ENCODE measurements at places on chromosomes 5 and 9.

GRCh38 chr5:167889276-167889675 lies 402.2 kb upstream of the WWC1 start:
- DNase-seq, result no peak
- no peak overlapping the region for H3K27ac ChIP-seq
- H3K27me3 ChIP-seq, result no peaks in the 10 kb centered on the region

- no peak for DNase-seq
- H3K4me1 ChIP-seq, result no peaks in the 10 kb centered on the region
- no peaks in the 10 kb centered on the region for H3K36me3 ChIP-seq
- no peak overlapping the region for H3K4me3 ChIP-seq
These were observed 8.9 kb downstream of the PITX1 start for GRCh38 chr5:135024956-135025729.

DNA sequence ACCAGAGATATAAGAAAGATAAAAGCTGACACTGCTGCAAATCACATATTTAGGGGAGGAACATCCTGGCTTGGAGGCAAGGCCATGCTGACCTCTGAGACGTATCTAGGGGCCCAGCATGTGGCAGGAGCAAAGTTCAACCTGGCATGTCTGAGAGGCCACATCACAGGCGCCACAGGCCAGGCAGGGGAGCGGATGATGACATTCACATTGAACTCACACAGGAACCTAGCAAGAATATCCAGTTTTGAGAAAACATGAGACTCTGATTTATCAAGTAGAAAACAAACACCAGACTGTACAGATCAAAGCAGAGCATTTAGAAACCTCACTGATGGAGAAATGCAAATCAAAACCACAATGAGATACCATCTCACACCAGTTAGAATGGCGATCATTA lies 64.2 kb upstream of the STK32A start:
- H3K27me3 ChIP-seq, result no peaks in the 10 kb centered on the region
- H3K4me3 ChIP-seq, result no peak overlapping the region
- H3K4me1 ChIP-seq, result no peaks in the 10 kb centered on the region
- no peaks in the 10 kb centered on the region for H3K36me3 ChIP-seq

GRCh38 chr9:111658943-111659342 lies 2.5 kb upstream of the GNG10 start:
- H3K27ac ChIP-seq, result no peak overlapping the region
- H3K4me3 ChIP-seq, result no peak overlapping the region
- H3K36me3 ChIP-seq, result no peaks in the 10 kb centered on the region
- H3K27me3 ChIP-seq, result no peaks in the 10 kb centered on the region
- H3K4me1 ChIP-seq, result peaks cover 21% of the 10 kb centered on the region
- DNase-seq, result no peak

DNA sequence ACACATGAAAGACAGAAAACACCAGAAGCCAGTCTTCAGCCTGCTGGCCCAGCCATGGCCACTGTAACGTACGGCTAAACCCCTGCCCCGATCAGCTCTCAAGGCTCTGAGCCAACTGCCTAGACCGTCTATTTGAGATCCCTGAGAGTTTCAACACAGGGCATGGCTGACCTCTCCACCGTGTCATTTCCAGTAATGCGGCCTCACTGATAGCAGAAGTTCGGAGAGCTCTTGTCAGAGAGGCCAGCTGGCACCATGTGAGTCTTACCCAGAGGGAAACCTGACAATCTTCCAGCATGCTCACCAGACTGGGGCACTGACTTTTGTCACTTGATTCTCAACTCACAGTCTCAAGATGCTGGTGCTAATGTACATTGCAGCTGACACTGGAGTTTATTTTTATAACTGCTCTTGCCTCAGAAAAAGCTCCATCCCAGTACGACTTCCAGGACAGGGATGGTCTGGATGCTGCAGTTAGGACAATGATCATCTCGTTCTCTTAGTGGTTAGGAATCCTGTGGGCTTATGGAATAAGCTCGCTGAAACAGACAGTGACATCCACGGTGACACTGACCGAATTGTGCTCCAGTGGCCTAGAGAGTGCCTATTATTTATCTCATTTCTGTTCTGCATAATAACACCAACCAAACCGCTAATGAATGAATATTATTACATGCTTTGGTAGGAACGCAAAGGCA lies 372.7 kb downstream of the ICE1 start:
- no peaks in the 10 kb centered on the region for H3K36me3 ChIP-seq
- no peaks in the 10 kb centered on the region for H3K27me3 ChIP-seq
- H3K4me3 ChIP-seq, result no peak overlapping the region
- H3K4me1 ChIP-seq, result no peaks in the 10 kb centered on the region
- no peak overlapping the region for H3K27ac ChIP-seq

DNA sequence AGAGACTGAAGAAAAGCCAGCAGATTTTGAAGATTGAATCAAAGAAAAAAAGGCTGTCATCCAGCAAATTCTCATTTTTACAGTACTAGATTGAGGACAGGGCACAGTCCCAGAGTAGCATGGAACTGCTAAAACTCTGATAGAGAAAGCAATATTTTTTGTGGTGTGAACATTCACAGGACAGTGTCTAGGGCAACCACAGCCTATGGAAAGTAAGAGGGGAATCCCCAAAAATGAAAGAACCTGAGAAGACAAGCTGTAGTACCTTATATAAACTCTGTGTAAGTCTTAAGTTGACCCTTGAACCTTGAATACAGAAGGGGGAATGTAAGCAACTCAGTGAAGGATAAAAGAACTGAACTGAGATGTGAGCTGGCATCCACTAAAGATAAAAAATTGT lies 540.3 kb downstream of the HINT1 start:
- H3K36me3 ChIP-seq, result no peaks in the 10 kb centered on the region
- H3K27me3 ChIP-seq, result no peaks in the 10 kb centered on the region
- no peak overlapping the region for H3K4me3 ChIP-seq
- H3K27ac ChIP-seq, result no peak overlapping the region

- H3K4me3 ChIP-seq, result no peak within 1 kb of the TSS
- peak; percentile 13 for DNase-seq
- peaks cover 13% of the 10 kb centered on the region for H3K27me3 ChIP-seq
- H3K27ac ChIP-seq, result no peak within 1 kb of the TSS
- H3K36me3 ChIP-seq, result no peaks in the 10 kb centered on the region
- no peaks in the 10 kb centered on the region for H3K4me1 ChIP-seq
These were observed at the start of gene PCDHB15 for GRCh38 chr5:141245250-141245717. PCDHB15 (plus strand) TSS chr5:141245395; CDS start chr5:141245579, 184 bp downstream.

DNA sequence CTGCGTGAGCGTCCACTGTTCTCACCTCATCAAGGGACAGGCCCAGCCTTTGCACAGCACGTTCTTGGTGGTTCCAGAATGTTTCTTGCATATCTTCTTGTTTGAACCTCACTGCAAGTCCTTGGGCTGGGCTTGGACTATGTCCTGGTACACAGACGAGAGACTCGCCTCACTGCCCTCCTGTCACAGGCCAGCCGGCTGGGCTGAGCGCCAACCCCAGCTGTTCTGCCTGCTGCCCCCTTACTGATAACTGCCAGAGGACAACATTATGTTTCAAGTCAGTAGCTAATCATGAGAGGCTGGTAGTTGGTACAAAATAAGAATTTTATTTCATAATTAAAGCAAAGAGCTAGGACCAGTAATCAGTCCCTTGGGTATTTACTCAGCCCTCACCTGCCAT lies 52.8 kb upstream of the LRRTM2 start:
- no peaks in the 10 kb centered on the region for H3K27me3 ChIP-seq
- no peaks in the 10 kb centered on the region for H3K4me1 ChIP-seq
- peaks cover 79% of the 10 kb centered on the region for H3K36me3 ChIP-seq

- H3K4me3 ChIP-seq, result no peak overlapping the region
- H3K27me3 ChIP-seq, result no peaks in the 10 kb centered on the region
- no peak overlapping the region for H3K27ac ChIP-seq
- no peaks in the 10 kb centered on the region for H3K4me1 ChIP-seq
These were observed 131.6 kb downstream of the EBF1 start for GRCh38 chr5:158968150-158968549.

- peaks cover 2% of the 10 kb centered on the region for H3K4me1 ChIP-seq
- H3K4me3 ChIP-seq, result no peak overlapping the region
- no peaks in the 10 kb centered on the region for H3K27me3 ChIP-seq
These were observed 26.5 kb downstream of the MRPS27 start for GRCh38 chr5:72293495-72294055.

DNA sequence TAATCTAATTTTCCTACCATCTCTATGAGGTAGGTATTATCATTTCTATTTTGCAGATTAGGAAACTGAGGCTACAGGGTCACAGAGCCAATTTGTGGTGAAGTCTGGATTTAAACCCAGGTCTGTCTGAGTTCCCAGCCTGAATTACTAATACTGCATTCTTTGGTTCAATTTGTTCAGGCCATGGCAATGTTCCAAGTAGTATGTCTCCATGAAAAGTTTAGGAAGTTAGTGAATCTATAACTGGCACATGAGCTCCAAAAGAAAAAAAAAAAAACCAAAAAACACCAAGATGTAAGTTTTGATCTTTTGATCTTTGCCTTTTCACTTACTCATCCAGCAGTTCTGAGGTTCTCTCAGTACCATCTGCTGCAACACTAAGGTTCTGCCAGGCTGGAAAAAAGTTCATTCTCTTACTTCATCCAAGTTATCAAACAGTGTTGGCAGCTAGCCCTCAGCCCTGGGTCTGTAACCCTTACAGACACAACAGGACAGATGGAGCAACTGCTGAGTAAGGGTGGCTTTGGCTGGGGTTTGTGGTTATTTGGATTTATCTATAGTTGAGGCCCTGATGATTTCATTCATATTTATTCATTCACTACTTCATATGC lies 4.4 kb upstream of the TMEM268 start:
- peaks cover 4% of the 10 kb centered on the region for H3K36me3 ChIP-seq
- H3K4me1 ChIP-seq, result peaks cover 19% of the 10 kb centered on the region
- H3K27ac ChIP-seq, result no peak overlapping the region
- no peaks in the 10 kb centered on the region for H3K27me3 ChIP-seq

- no peak overlapping the region for H3K27ac ChIP-seq
- H3K27me3 ChIP-seq, result peaks cover 63% of the 10 kb centered on the region
- peak overlapping the region; percentile 6 for H3K4me3 ChIP-seq
- H3K4me1 ChIP-seq, result no peaks in the 10 kb centered on the region
- no peak for DNase-seq
These were observed 449 bp upstream of the ADCY2 start for GRCh38 chr5:7395432-7395946.

- no peak overlapping the region for H3K4me3 ChIP-seq
- no peaks in the 10 kb centered on the region for H3K4me1 ChIP-seq
- H3K27me3 ChIP-seq, result no peaks in the 10 kb centered on the region
- H3K27ac ChIP-seq, result no peak overlapping the region
- H3K36me3 ChIP-seq, result no peaks in the 10 kb centered on the region
These were observed 12.7 kb upstream of the FGF1 start for GRCh38 chr5:142698447-142699183.

DNA sequence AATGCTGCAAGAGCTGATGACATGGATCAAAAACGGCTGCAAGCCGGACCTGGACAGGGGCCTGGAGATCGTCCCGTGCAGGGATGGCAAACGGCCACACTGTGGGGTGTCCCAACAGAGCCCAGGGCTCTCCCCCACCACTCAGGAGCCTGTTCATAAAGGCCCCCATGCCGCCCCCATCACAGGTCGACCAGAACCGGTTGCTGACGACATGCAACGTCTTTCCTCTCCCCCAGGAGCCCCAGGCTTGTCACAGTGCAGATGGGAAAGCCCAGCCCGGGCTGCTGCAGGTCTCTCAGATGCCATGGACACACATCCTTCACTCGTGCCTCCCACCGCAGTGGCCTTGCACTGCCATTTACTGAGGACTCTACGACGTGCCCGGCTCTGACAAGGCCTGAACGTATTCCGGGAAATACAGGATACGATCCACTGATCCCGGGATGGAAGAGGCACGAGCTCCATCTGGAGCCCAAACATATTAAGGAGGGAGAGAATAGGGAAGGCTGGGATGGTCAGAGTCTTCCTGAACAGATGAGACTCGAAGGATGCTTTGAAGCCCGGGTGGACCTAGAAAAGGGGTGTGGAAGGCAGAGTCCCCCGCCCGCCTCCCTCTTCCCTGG lies 76.5 kb upstream of the SARDH start:
- H3K27me3 ChIP-seq, result no peaks in the 10 kb centered on the region
- no peak for DNase-seq
- H3K27ac ChIP-seq, result no peak overlapping the region
- no peaks in the 10 kb centered on the region for H3K36me3 ChIP-seq
- H3K4me1 ChIP-seq, result no peaks in the 10 kb centered on the region

- H3K4me3 ChIP-seq, result no peak overlapping the region
- peaks cover 11% of the 10 kb centered on the region for H3K36me3 ChIP-seq
- no peaks in the 10 kb centered on the region for H3K4me1 ChIP-seq
- no peaks in the 10 kb centered on the region for H3K27me3 ChIP-seq
These were observed 28.4 kb downstream of the SLC12A2 start for GRCh38 chr5:128111818-128112448.

DNA sequence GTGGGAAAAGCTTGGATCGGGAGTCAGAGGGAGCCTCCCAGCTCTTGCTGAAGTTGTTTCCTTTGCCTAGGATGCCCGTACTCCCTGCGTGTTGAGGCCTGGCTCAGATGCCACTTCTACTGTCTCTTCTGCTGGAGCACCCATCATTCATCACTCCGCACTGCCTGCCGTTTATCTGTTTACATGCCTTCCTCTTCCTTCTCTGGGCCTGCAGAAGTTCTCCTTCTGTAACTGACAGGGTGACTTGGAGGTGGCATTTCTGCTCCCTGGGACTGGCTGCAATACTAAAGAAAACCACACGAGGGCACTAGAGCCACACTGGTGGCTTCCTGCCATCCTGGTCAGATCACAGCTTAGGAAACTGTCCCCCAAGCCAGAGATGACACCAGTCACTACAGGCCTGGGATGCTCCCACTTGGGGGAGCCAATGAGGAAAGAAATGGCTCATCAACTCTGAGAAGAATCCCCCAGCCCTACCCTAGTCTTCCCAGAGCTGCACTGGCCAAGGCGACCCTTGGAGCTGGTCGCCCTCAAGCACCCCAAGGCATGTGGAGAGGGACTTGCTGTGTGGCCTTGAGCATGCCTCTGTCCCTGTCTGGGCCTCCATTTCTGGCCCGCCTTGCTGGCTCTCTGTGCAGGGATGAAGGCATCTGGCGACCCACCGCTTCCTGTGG lies 9.7 kb upstream of the SLC25A51 start:
- no peak overlapping the region for H3K27ac ChIP-seq
- H3K4me3 ChIP-seq, result no peak overlapping the region
- H3K4me1 ChIP-seq, result no peaks in the 10 kb centered on the region
- H3K36me3 ChIP-seq, result peaks cover 7% of the 10 kb centered on the region

GRCh38 chr5:138961221-138961620 lies 86.1 kb upstream of the LRRTM2 start:
- no peak overlapping the region for H3K27ac ChIP-seq
- no peaks in the 10 kb centered on the region for H3K27me3 ChIP-seq
- H3K36me3 ChIP-seq, result no peaks in the 10 kb centered on the region
- no peaks in the 10 kb centered on the region for H3K4me1 ChIP-seq
